ENCODE measurements at places on chromosomes 6 and 20.

DNA sequence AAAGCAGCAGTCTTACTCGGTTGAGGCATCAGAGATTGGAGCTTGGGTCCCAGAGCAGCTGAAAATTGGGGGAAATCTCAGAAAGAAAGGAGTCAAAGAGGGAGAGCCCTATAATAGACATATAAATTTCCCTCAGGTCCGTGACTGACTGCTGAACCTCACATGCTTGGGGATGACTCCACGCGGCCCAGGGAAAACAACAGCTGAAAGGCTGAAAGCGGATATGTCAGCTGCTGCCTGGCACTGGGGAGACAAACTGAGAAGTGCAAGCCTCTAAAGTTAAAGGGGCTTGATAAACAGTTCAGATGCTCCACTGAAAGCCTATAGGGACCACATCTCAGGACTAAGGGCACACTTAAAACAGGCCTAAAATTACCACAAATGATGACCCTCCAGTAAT, 255.9 kb upstream of the RIN2 start:
- DNase-seq = no peak

DNA sequence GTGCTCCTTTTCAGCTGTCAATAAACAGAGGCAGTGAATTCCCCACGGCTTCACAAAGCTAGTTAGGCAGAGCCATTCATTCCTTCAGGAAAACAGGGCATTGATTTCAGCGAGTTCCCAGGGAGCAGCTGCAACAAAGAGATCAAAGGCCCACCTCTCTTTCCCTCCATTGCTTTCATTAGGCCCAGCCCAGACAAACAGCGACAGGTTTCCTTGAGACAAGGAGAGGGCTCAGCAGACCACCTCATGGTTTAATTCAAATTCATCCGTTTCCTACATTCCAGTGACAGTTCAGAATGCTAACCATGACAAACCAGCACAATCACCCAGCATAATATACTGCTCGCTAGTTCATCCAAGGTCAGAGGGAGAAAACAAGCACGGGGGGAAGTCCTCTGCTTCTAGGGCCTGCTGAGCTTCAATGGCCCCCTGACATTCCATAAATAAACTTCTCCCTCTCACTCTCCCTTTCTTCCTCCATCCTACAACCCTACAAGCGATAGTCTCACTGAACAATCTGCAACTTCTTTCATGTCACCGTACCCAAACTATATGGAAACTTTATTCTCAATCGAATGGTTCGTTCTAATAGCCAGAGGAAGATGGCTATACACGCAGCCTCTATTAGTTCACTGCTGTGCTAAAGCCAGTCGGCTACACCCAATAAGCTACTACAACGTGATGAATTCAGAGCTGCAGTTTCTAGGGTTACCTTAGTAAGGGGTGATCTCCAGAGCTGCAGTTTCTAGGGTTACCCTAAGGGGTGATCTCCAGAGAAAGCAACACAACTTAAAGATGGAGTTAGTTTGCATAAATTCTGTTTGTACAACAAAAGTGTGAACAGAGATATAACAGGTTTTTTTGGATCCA, 34.7 kb downstream of the PLAGL1 start:
- no peak for DNase-seq

DNA sequence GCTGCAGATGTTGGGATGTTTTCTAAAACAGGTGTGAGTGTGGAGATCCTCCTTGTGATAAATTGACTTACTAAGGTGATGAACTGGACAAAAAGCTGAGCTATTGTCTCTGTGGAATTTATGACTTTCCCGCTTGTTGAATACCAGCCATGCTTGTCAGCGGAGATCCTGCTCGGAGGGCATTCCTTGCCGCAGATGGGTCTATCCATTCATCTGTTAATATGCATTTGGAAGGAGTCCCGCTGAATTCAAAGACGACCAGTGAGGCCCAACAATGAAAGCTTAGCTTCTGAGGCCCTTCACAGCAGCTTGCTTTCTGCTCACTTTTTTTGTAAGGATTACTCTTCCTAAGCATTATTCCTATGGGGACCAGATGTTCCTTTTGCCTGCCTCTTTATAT, 124.9 kb downstream of the TIAM2 start:
- DNase-seq = no peak

- DNase-seq = no peak
Observed at GRCh38 chr20:31758521-31758920, 19.4 kb downstream of the TPX2 start.

- DNase-seq = no peak
Observed at GRCh38 chr20:24638591-24639548, 169.4 kb downstream of the SYNDIG1 start.
